ENCODE measurements at places on chromosomes 1 and 21. TPM values are rescaled to one million over a fixed set of nuclear protein-coding genes. Genes with fewer than 3 reads are reported as not detected.

- DNase-seq, result no peak
Measured at GRCh38 chr1:15739745-15740144, 2.6 kb upstream of the TMEM82 start.

The ZC3H12A gene
- 9.8 TPM for total RNA-seq

The MRPS21 gene
- total RNA-seq, result 74.2 TPM

DNA sequence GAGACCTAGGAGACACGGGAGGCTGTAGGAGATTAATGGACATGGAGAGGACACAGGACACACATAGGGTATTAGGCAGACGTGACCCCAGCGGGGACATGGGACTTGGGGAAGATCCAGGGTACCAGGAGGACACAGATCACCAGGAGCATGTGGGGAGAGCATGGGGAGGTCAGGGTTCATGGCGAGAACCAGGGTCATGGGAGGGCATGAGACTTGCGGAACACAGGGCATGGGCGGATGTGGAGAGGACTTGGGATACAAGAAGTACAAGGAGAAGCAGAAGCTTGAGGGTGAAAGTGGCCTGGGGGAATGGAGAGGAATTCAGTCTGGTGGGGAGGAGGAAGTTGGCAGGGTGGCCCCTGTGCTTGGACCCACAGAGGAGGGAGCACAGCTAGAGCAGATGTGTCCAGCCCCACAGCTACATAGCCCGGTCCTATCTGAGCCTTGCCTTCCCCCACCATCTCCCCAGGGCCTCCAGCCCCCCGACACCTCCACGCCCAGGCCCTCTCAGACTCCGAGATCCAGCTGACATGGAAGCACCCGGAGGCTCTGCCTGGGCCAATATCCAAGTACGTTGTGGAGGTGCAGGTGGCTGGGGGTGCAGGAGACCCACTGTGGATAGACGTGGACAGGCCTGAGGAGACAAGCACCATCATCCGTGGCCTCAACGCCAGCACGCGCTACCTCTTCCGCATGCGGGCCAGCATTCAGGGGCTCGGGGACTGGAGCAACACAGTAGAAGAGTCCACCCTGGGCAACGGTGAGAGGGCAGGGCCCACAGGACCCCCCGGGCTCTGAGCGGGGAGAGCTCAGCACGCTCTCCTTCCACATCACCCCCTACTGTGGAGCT is 12.1 kb downstream of the TIE1 start:
- no peak for DNase-seq

The CR1L gene
- total RNA-seq, result not detected

The U2AF1 gene
- total RNA-seq, result 60.8 TPM

DNA sequence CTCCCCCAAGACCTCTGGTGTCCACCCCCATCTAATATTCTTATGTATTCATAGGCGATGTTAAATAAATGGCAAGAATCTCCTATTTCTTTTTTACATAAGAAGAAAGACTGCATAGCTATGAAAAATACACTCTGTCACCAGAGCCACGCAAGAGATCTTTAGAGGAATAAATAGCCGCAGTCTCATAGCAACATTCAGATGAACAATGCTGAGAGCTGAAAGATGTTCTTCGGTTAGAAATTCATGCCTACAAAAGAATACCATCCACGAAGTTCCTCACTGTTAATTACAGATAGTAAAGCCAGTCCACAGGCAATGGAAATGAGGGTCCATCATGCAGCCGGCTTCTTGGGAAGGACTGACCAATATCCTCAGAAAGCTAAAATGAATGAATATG is 76.0 kb upstream of the SOD1 start:
- no peak for DNase-seq

The MRPS14 gene
- total RNA-seq, result 47.1 TPM

The C1orf87 gene
- total RNA-seq, result not detected
